ENCODE measurements at places on chromosomes 2 and 18.

- peaks cover 27% of the 10 kb centered on the region for H3K4me1 ChIP-seq
- H3K36me3 ChIP-seq: no peaks in the 10 kb centered on the region
- DNase-seq: no peak
- no peaks in the 10 kb centered on the region for H3K27me3 ChIP-seq
- peak overlapping the region; percentile 20 for H3K27ac ChIP-seq
- H3K4me3 ChIP-seq: no peak overlapping the region
These were observed 140.8 kb upstream of the ZEB2 start for GRCh38 chr2:144660518-144661316.

DNA sequence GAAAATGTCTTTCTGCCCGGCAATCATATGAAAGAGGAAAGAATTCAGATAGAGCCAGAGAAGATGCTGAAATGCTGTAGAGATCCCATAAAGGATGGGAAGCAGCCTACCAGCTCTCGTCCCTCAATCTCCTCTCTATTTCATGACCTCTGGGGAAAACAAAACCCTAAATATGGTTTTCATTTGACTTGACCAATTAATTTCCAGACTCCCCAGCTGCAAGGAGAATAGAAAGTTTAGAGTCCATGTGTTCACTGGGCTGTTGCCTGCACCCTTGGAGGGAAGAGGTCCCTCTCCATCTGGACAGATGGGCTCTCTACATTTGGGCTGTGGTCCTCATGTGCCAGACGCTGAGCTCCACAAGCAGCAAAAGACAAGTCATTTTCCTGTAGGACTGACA, 40.6 kb downstream of the CAPN13 start:
- H3K4me3 ChIP-seq: no peak overlapping the region
- H3K4me1 ChIP-seq: peaks cover 1% of the 10 kb centered on the region
- no peaks in the 10 kb centered on the region for H3K36me3 ChIP-seq
- no peak for DNase-seq

DNA sequence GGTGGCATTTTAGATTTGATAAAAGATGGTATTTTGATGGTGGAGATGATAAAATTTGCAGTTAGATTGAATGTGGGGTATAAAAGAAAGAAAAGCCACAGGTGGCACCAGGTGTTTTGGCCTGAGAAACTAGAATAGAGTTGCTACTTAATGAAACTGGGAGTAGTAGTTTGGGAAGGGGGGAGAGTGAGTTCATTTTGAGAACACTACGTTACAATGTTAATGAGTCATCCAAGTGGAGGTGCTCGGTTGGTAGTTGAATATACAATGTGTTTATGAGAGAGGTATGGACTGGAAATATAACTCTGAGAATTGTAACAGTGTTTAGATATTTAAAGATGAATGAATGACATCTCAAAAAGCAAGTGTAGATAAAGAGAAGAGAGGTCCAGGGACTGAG, 26.4 kb downstream of the EPG5 start:
- peaks cover 3% of the 10 kb centered on the region for H3K4me1 ChIP-seq

DNA sequence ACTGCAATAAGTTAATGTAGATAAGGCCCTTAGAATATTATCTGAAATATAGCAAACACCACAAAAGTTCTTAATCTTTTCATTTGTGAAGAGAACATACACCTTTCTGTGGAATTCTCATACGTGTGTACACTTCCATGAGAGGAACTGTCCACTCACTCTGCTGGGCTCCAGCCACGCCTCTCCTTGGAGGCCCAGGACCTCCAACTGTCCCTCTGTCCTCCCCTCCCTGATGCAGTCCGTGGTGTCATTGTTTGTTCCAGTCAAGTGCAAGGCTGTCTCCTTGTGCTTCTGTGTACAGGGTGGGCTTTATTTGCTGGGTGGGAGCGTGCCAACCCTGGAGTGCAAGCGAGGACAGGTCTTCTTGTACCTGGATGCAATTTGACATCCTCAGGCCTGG, 8.7 kb downstream of the RAB12 start:
- no peak overlapping the region for H3K4me3 ChIP-seq
- H3K4me1 ChIP-seq: peaks cover 85% of the 10 kb centered on the region
- H3K27ac ChIP-seq: no peak overlapping the region
- no peak for DNase-seq

Measured in activated B cell treated with CpG ODN at 0.5 μM for 24 hours (primary cell).